Gastrocnemius medialis (tissue), 4 donors: ENCODE measurements at places on chromosomes 1 and 21. TPM values are rescaled to one million over a fixed set of nuclear protein-coding genes. Genes with fewer than 3 reads are reported as not detected.

DNA sequence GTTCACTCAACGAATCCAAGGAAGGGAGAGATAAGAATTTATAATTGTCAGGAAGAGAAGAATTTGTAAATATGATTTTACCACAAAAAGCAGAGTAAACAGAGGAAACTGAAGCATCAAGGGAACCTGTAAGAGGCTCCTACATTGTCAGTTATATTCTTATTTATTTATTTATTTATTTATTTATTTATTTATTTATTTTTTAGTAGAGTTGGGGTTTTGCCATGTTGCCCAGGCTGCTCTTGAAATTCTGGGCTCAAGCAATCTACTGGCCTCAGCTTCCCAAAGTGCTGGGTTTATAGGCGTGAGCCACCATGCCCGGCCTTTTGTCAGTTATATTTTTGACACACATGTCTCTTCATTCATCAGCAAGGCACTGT is 47.1 kb downstream of the FCRL3 start:
- H3K27ac ChIP-seq = no peak overlapping the region
- DNase-seq = no peak
- no peaks in the 10 kb centered on the region for H3K36me3 ChIP-seq
- H3K4me3 ChIP-seq = no peak overlapping the region

GRCh38 chr1:153540394-153541361 is at the start of gene S100A5:
Gene S100A5, minus strand, starts transcription at chr1:153540934. Its CDS starts 743 bp downstream, at chr1:153540191.
- DNase-seq = no peak
- peaks cover 16% of the 10 kb centered on the region for H3K4me1 ChIP-seq
- H3K27ac ChIP-seq = peak within 1 kb of the TSS; percentile 45
- H3K4me3 ChIP-seq = no peak within 1 kb of the TSS
- no peaks in the 10 kb centered on the region for H3K27me3 ChIP-seq
- no peaks in the 10 kb centered on the region for H3K36me3 ChIP-seq

- H3K4me1 ChIP-seq = peaks cover 9% of the 10 kb centered on the region
- H3K4me3 ChIP-seq = peak overlapping the region; percentile 45
- H3K36me3 ChIP-seq = no peaks in the 10 kb centered on the region
- peaks cover 97% of the 10 kb centered on the region for H3K27me3 ChIP-seq
- DNase-seq = no peak
Measured at GRCh38 chr1:46489169-46489637, 433 bp upstream of the DMBX1 start.

LCE1C gene
- total RNA-seq = not detected

LCE1F gene
- total RNA-seq = not detected

FALEC gene
- not detected for total RNA-seq

GPR161 gene
- total RNA-seq = 0.31 TPM

- no peaks in the 10 kb centered on the region for H3K36me3 ChIP-seq
- H3K27me3 ChIP-seq = no peaks in the 10 kb centered on the region
- DNase-seq = no peak
- H3K4me1 ChIP-seq = no peaks in the 10 kb centered on the region
- H3K4me3 ChIP-seq = no peak overlapping the region
Measured at GRCh38 chr1:71766748-71767147, 515.6 kb downstream of the NEGR1 start.

- H3K4me3 ChIP-seq = no peak overlapping the region
- H3K27ac ChIP-seq = no peak overlapping the region
- DNase-seq = no peak
- peaks cover 9% of the 10 kb centered on the region for H3K4me1 ChIP-seq
Measured at GRCh38 chr21:28513428-28513827, 479.2 kb downstream of the LTN1 start.

DNA sequence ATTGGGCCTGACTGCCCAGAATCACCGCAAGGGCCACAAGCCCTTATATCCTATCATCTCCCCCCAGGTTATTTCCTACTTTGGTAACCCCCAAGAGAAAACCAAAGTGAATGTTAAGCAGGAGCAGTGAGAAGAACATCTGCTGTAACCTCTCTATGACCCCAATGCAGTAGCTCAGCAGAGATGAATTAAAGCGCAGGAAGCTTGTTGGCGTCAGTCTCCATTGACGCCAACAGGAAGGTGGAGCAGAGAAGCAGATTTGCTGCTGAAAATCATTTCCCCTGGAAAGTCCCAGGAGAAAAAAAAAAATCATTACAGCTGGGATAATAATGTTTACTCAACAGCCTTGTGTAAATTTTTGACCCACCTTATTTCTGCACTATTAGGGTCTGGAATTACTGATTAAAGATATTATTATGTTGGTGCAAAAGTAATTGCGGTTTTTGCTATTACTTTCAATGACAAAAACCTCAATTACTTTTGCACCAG is 33.2 kb upstream of the FAM163A start:
- H3K4me3 ChIP-seq = no peak overlapping the region
- peak; percentile 15 for DNase-seq
- peak overlapping the region; percentile 47 for H3K27ac ChIP-seq
- H3K4me1 ChIP-seq = no peaks in the 10 kb centered on the region
- no peaks in the 10 kb centered on the region for H3K27me3 ChIP-seq
- H3K36me3 ChIP-seq = no peaks in the 10 kb centered on the region

GRCh38 chr1:30270461-30270860 is 452.9 kb downstream of the MATN1 start:
- H3K4me3 ChIP-seq = no peak overlapping the region
- H3K27ac ChIP-seq = no peak overlapping the region
- no peaks in the 10 kb centered on the region for H3K27me3 ChIP-seq
- H3K4me1 ChIP-seq = no peaks in the 10 kb centered on the region
- no peaks in the 10 kb centered on the region for H3K36me3 ChIP-seq

- no peaks in the 10 kb centered on the region for H3K36me3 ChIP-seq
- H3K27me3 ChIP-seq = no peaks in the 10 kb centered on the region
- H3K4me3 ChIP-seq = no peak overlapping the region
- H3K27ac ChIP-seq = peak overlapping the region; percentile 81
- peak; percentile 86 for DNase-seq
Measured at GRCh38 chr1:45769261-45769932, 18.9 kb upstream of the IPP start.

CCDC27 gene
- total RNA-seq = not detected

- no peaks in the 10 kb centered on the region for H3K27me3 ChIP-seq
- no peaks in the 10 kb centered on the region for H3K36me3 ChIP-seq
- no peak for DNase-seq
- H3K27ac ChIP-seq = peak overlapping the region; percentile 74
- peak overlapping the region; percentile 63 for H3K4me3 ChIP-seq
- peaks cover 13% of the 10 kb centered on the region for H3K4me1 ChIP-seq
Measured at GRCh38 chr21:36980280-36981048, 14.0 kb upstream of the HLCS start.
